Ureter (tissue), 1 donor: ENCODE measurements at places on chromosomes 5 and 9. TPM values are rescaled to one million over a fixed set of nuclear protein-coding genes. Genes with fewer than 3 reads are reported as not detected.

DNA sequence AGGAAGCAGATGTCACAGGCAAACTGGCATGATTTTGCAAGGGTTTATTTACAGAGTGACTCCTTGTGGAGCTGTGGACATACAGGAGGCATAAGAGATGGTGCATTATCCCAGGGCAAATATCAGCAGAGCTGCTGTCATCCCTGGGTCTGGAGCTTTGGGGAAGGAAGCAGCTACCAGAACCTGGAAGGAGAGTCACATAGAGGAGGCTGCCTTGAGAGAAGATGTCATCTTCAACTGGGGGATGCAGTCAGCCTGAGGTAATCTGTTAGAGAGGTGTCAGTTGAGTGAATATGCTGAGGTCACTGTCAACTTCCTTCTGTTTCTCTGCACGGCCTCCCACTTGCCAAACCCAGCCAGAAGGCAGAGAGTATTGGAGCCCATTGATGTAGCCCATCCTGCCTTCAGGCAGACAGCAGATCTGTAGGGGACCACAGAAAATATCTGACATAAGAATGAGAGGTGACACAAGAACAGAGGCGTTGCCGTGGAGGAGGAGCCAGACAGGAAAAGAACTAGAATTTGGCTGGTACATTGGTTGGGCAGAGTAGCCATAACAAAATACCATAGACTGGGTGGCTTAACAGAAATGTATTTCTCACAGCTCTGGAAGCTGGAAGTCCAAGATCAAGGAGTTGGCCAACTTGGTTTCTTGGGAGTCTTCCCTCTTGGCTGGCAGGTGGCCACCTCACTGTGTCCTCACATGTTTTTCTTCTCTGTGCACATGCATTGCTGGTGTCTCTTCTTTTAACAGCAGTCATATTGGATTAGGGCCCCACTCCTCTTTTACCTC is 102.8 kb downstream of the SNX18 start:
- DNase-seq, result no peak

DNA sequence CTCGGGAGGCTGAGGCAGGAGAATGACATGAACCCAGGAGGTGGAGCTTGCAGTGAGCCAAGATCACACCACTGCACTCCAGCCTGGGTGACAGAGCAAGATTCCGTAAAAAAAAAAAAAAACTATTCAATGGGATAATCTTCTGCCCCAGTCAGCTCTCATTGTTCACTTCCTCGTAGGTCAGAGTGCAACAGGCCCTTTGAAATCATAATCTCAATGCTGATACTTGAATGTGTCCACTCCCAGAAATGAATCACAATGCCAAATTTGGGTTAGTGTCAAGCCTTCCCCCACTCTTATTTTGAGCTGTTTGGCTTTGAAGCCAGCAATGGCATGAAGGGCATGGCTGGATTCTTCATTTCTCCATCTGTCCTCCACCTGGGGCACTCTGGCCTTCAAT is 610.3 kb upstream of the KLF4 start:
- DNase-seq, result no peak

DNA sequence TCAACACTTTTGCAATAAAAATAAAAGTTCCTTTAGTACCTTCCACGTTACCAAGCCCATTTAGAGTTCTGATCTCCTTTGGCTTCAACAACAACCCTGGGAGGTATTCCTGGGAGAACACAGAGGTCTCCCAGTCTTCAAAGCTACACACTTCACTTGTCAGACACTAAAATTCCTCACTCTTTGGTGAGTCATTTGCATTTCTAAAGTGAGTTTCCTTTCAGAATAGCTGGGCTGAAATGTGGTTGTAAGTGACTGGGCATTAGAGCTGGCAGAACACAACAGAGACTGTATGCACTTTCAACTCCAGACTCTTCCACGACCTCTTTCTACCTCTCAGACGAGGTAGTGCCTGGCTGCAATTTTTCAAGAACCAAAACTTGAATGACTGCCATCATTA is 11.5 kb upstream of the F2RL1 start:
- DNase-seq, result no peak

DNA sequence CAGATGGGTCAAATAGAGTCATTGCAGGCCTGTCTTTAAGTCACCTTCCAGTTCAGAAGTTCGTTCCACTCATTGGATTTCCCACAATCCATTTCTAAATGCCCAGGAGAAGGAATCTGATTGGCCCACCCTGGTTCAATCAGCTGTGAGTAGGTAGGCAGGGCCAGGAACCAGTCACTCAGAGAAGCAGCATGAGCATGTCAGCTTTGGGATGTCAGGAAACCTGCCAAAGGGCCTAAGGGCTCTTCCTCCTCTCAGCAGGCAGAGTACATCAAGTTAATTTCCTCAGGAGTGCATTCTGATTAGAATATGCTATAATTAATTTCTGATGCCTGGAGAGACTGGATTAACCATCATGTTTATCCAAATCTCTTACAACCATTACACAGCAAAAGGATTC is 412.9 kb upstream of the CCNH start:
- DNase-seq, result no peak

GRCh38 chr9:76561050-76561713 is 102.2 kb downstream of the GCNT1 start:
- DNase-seq, result no peak

DNA sequence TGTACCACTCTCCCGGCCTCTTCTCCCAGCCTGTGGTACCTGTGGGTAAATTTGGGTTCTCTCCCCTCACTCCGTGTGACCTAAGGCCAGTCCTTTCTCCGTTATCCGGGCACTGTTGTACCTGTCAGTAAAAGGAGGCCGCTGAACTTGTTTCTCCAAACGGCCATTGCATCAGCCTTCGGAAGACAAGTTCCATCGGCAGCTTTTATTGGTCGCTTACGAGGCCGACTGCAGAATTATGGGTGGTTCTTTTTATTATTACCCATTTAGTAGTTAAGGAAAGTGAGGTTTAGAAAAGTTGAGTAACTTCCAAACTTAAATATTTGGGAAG is 558 bp downstream of the GRPEL2 start:
- no peak for DNase-seq

- DNase-seq, result peak; percentile 71
Measured at GRCh38 chr9:94639061-94639998, at the start of gene FBP1. Gene FBP1, minus strand, starts transcription at chr9:94639518. Its CDS starts 208 bp downstream, at chr9:94639310.

DNA sequence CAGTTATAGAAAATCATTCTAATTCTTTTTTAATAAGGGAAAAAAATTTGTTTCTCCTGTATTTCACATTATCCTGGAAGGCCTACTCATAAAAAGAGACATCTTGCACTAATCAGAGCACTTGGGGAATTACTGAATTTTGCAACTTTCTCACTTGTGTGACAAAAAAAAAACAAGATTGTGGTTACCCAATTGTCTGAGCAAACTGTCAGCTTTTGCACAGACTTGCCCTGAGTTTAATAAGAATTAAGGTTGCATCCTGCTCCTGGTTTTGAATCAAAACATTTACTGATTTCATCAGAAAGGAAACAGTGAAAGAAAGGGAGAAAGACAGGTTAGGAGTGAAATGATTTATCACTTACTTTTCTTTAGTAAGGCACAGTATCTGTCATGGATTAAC is 10.6 kb upstream of the SH3RF2 start:
- no peak for DNase-seq

DNA sequence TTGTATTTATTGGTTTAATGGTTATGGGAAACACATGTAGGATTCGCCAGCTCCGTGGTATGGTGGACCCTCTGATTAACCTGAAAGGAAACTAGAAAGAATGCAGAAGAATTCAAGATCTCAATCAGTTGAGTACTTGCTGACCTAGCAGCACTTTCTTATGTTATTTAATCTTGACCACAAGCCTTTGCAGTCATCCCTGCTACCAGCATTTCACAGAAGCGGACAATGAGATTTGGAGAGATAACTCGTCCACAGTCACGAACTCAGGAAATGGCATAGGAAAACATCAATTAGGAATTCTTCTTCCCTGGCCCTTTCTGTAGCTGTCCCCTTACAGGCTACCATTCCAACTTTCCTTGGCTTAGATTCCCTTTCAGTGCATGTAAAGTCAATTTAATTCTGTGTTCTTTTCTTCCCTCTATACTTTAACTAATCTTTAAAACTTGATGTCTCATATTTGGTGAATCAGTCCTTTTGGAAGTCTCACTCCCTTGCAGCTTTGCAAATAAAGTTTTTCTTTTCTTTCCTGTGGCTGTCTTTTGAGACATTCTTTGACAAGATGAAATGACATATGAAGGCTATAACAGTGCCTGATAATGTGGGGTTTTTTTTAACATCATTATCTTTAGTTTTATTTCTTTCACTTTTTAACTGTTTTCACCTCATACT is 1.3 kb upstream of the SLC44A1 start:
- no peak for DNase-seq

- no peak for DNase-seq
Measured at GRCh38 chr5:1002271-1002546, 6.4 kb upstream of the NKD2 start.

DNA sequence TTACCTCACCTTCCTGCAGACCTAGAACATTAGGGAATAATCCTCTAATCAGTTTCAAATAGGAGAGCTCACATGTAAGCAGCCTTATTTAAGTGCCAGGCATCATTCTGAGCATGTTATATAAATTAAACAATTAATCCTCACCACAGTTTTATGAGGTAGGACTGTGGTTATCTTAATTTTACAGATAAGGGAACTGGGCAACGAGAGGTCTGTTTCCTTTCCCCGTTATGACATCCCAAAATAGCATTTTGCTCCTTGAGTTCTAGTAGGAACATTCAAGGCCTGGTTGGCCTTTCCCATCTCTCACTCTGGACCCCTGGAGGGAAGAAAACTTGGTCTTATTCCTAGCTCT is 19.1 kb upstream of the IFNB1 start:
- no peak for DNase-seq

DNA sequence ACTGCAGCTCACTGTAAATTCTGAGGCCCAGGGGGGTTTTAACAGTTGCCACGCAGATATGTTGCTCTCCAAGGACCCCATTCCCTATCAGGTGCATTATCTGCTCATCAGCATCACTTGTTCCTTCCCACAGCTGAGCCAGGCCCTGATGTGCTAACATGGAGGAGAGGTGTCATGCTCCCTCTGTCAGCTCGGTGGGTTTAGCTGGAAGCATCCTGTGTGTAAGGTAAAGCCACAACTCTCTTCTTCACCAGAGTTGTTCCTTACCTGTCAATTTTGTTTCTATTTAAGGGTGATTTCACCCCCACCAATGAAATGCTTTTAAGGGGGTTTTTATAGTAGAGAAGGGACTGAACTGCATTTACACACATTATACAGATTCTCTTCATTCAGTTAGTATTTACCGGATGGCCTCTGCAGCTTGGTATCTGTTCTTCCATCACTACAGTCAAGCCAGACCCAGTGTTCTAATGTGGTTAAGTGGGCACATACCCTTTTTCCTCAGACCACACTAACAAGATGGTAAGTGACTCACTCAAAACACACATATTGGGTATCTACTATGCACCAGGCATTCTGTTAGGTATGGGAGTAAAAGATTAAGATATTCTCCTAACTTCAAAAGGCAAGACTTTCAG is 205.4 kb downstream of the DCP2 start:
- no peak for DNase-seq

DNA sequence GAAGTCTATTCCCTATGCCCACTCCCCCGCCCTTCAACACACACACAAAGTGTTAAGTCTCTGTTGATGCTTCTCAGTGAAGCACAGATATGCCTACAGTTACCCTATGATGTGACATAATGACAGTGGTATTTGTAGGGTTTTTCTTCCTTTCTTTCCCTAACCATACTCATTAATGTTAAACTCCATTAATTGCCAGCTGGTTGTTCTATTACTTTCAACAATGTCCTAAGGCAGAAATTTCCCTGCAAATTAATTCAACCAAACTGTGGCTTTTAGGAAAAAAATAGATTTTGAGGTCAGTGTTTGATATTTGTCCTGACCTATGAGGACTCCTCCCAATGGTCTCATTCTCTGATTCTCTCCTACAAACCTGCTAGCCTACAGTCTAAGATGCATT is 38.2 kb upstream of the SLCO6A1 start:
- no peak for DNase-seq

- no peak for DNase-seq
Measured at GRCh38 chr9:128211981-128212281, 8.8 kb downstream of the DNM1 start.

GRCh38 chr5:132176987-132177386 is 50.7 kb downstream of the P4HA2 start:
- no peak for DNase-seq

GRCh38 chr9:69759021-69759420 is 790 bp downstream of the PTAR1 start:
- no peak for DNase-seq

DNA sequence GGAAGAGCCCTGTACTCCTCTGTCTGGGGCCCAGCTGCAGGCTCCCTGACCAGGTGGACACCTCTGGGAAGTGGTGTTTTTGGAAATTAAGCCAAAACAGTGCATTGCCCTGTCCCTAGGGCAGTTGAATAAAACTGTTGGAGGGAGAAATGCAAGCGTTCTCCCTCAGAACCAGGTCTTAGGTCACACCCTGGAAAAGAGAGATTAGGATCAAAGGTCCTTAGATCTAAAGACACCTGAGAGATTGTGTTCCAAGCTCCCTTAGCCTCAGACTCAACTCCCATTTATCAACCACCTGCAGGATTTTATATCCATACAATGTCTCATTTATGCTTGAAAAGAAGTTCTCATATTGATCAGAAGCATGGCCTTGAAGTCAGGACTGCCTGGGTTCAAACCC is 64.8 kb downstream of the PAPPA start:
- no peak for DNase-seq

GRCh38 chr5:74073257-74073656 is 447.3 kb downstream of the ARHGEF28 start:
- DNase-seq, result no peak

- no peak for DNase-seq
Measured at GRCh38 chr9:110844121-110844520, 175.5 kb downstream of the MUSK start.

DNA sequence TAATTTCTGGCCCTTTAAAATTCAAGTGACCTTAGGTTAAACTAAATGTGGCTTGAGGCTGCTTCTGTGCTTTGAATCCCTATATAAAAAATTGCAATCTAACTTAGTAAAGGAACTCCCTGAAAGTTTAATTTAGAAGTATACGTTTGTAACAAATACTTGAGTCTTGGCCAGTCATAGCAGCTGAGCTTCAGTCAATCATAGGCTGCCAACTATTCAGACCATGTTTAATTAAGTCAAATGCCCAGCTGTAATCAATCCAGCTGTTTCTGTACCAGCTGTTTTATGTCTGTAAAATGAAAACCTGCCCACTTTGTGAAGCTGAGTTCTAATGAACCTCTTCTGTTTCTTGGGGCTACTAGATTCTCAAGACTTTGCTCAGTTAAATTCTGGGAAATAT is 760.1 kb downstream of the MAT2B start:
- no peak for DNase-seq

DNA sequence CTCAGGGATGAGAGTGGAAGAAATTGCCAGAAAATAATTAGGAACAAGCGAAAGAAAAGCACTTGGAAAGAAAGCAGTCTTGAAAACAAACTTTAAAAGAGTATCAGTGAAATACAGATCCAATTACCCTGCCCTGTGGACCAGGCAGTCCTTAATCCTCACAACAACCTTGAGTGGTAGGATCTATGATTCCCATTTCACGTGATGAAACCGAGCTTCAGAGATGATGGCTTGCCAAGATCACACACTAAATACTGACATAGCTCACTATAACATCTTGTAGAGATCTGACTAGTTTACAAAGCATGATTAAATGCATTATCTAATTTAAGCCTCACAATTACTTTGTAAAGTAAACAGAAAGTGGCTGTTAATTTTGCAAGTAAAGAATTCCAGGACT is 55.5 kb upstream of the ABCA1 start:
- no peak for DNase-seq

THG1L gene
- total RNA-seq, result 12.1 TPM

LTC4S gene
- total RNA-seq, result 13.7 TPM

ORM2 gene
- total RNA-seq, result not detected

LHX6 gene
- 5.7 TPM for total RNA-seq

FAM153A gene
- 35.5 TPM for total RNA-seq

FEM1C gene
- total RNA-seq, result 19.1 TPM

NTRK2 gene
- 3.0 TPM for total RNA-seq

PLAC8L1 gene
- 1.1 TPM for total RNA-seq
